ENCODE measurements at places on chromosomes 2 and 18.

- DNase-seq, result no peak
Measured at GRCh38 chr18:23552505-23552904, 33.8 kb downstream of the NPC1 start.

GRCh38 chr18:55365342-55365741, 222.7 kb downstream of the TCF4 start:
- no peak for DNase-seq

- no peak for DNase-seq
Measured at GRCh38 chr2:18465979-18466378, 94.5 kb downstream of the RDH14 start.

DNA sequence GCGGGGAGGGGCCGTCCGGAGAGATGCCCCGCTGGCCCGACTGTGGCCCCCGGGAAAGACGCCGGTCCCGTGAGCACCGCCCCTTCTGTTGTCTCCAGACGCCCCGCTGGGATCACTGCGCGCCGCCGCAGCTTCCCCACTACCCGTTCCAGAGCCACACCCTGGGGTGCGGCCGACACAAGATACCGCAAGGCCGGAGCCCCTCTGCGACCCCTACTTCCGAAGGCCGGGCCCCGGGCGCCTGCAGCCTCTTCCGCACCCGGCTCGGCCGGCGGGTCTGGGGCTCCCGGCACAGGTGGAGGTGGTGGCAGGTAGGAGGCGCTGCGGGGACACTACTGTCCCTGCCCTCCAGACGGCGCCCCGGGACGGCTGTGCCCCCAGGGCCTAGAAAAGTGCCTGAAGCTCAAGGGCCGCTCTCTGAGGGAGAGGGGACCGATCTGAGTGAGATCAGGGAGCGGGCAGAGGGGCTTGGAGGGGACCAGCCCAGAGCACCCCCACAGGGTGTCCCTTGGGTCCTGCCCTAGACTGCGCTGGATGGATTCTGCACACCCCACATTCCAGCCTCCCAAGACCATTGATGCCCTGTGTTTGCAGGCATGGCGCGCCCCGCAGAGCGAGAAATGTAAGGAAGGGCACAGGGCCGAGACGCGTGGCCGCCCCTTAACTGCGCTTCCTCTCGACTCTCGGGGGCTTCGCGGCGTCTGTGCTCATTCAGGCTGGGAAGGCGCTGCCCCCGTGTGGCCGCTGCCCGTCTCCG, 80.0 kb downstream of the GFPT1 start:
- peak; percentile 84 for DNase-seq

DNA sequence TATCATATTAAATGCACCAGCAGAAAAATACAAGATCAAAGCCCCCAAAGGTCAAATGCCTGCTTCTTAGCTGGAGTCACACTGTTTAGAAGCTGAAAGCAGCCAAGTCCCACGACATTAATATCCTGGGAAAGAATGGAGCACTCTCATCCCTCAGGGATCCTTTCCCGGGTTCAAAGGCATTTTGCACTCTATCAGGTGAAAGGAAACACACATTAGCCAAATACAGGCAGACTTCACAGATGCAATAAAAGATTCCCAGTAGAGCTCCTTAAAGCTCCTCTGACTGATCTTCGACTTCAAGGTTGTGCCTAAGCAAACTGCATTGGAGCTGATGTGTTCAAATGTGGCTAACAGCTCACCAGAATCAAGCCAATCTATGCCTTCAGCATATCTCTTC, 158.4 kb downstream of the RNF152 start:
- DNase-seq, result no peak

DNA sequence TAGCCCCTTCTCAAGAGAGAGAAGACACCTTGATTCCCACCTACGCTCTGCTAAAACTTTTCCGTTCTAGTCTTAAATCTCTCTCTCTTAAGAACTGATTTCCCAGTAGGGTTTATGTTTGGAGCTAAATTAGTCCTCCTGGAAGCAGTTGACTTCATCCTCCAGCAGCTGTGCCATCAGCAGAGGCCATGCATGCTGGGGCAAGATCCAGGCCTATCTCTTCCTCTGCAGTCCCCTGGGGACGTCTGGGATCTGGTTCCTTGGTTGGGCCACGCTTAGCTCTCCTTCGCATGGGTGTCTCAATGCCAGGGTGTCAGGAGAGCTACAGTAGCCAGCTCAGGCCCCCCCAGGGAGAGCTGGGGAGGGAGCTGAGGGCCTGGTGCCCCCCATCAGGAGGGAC, 49.7 kb downstream of the HPCAL1 start:
- DNase-seq, result no peak

GRCh38 chr2:213004197-213004821, 147.1 kb downstream of the IKZF2 start:
- DNase-seq, result no peak

All from activated T-cell treated with anti-CD3 and anti-CD28 coated beads, Interleukin-2, amount 50 U/mL, for 48 hours (primary cell).